ENCODE measurements at places on chromosomes 16 and 17. TPM values are rescaled to one million over a fixed set of nuclear protein-coding genes. Genes with fewer than 3 reads are reported as not detected.

DNA sequence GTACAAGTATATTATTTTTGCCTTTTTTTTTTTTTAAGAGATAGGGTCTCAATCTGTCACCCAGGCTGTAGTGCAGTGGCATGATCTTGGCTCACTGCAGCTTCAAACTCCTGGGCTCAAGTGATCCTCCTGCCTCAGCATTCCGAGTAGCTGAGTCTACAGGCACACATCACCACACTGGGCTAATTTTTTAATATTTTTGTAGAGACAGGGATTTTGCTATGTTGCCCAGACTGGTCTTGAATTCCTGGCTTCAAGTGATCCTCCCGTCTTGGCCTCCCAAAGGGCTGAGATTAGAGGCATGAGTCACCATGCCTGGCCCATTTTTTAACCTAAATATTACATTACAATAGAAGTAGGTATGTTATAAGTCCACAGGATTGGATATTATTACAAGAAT is 3.2 kb downstream of the TERB1 start:
- H3K27ac ChIP-seq: no peak overlapping the region
- H3K27me3 ChIP-seq: no peaks in the 10 kb centered on the region
- H3K4me1 ChIP-seq: no peaks in the 10 kb centered on the region
- H3K36me3 ChIP-seq: peaks cover 26% of the 10 kb centered on the region
- H3K4me3 ChIP-seq: no peak overlapping the region

DNA sequence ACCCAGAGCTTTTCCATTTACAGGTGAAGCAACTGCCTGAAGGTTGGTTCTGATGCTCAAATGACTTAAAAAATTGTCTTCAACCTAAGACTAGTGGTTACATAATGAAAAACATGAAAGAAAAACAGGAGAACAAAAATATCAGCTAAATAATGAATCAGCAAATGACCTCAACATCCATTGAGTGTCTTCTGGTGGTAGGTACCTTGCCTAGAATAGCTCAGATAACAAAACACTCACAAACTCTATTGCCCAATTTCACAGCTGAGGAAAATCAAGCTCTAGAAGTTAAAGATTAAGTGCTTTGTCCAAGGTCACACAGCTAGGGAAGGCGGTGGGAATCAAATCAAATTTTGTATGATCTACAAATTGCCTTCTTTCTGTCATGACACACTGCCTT is 304.6 kb upstream of the CDH11 start:
- no peaks in the 10 kb centered on the region for H3K36me3 ChIP-seq
- no peaks in the 10 kb centered on the region for H3K4me1 ChIP-seq
- H3K4me3 ChIP-seq: no peak overlapping the region
- no peaks in the 10 kb centered on the region for H3K27me3 ChIP-seq

The NIP7 gene
- total RNA-seq: 9.8 TPM

The EVI2A gene
- total RNA-seq: 1.9 TPM

Measured in suprapubic skin (tissue), 4 donors.